ENCODE measurements at places on chromosomes 6 and 20. TPM values are rescaled to one million over a fixed set of nuclear protein-coding genes. Genes with fewer than 3 reads are reported as not detected.

- H3K27ac ChIP-seq = peak overlapping the region; percentile 74
- peaks cover 46% of the 10 kb centered on the region for H3K4me1 ChIP-seq
These were observed 4.0 kb downstream of the CDKN1A start for GRCh38 chr6:36682328-36683144.

- no peaks in the 10 kb centered on the region for H3K36me3 ChIP-seq
- H3K27me3 ChIP-seq = no peaks in the 10 kb centered on the region
- no peak overlapping the region for H3K4me3 ChIP-seq
- H3K4me1 ChIP-seq = no peaks in the 10 kb centered on the region
- no peak overlapping the region for H3K27ac ChIP-seq
- no peak for DNase-seq
These were observed 72.1 kb downstream of the SLC24A3 start for GRCh38 chr20:19284400-19285178.

GRCh38 chr6:31888276-31889258 is 8.9 kb downstream of the EHMT2 start:
- no peak overlapping the region for H3K4me3 ChIP-seq
- H3K27me3 ChIP-seq = no peaks in the 10 kb centered on the region
- no peak overlapping the region for H3K27ac ChIP-seq
- peak; percentile 62 for DNase-seq
- H3K36me3 ChIP-seq = peaks cover 50% of the 10 kb centered on the region

GRCh38 chr6:51554029-51554428 is 533.4 kb downstream of the PKHD1 start:
- H3K27me3 ChIP-seq = no peaks in the 10 kb centered on the region
- no peak overlapping the region for H3K4me3 ChIP-seq
- no peak for DNase-seq
- H3K4me1 ChIP-seq = no peaks in the 10 kb centered on the region
- H3K36me3 ChIP-seq = no peaks in the 10 kb centered on the region

GRCh38 chr20:14445902-14446301 is 108.5 kb upstream of the FLRT3 start:
- no peaks in the 10 kb centered on the region for H3K36me3 ChIP-seq
- DNase-seq = no peak
- no peak overlapping the region for H3K4me3 ChIP-seq
- no peaks in the 10 kb centered on the region for H3K4me1 ChIP-seq
- H3K27ac ChIP-seq = no peak overlapping the region

DNA sequence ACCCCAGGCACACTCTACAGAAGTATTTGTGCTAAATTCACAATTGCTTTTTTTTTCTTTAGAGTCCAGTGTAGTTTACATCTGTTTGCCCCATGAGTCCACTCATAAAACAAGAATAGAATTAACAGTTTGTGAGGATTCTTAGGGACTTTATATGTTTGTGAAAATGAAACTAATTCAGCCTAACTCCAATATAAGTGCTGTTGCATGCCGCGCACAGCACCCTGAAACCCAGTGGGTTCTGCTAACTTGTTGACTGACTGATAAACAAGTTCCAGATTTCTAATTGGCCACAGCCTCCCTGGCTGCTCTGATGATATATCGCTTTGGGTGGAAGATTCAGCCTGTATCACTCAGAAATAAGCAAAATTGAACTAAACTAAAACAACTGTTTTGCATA is 561.4 kb downstream of the PKHD1 start:
- H3K4me3 ChIP-seq = no peak overlapping the region
- no peaks in the 10 kb centered on the region for H3K27me3 ChIP-seq
- DNase-seq = no peak
- H3K27ac ChIP-seq = no peak overlapping the region
- no peaks in the 10 kb centered on the region for H3K36me3 ChIP-seq

- H3K27ac ChIP-seq = no peak overlapping the region
- no peaks in the 10 kb centered on the region for H3K4me1 ChIP-seq
- no peak overlapping the region for H3K4me3 ChIP-seq
- H3K27me3 ChIP-seq = no peaks in the 10 kb centered on the region
- DNase-seq = no peak
These were observed 21.4 kb upstream of the SMOC2 start for GRCh38 chr6:168419569-168419968.

Gene COL11A2
- 0.83 TPM for total RNA-seq
